Right forelimb (tissue), 1 donor: ENCODE measurements at places on chromosomes 7 and 10.

- no peak for DNase-seq
Observed at GRCh38 chr10:74925708-74926107, 99.3 kb downstream of the KAT6B start.

GRCh38 chr10:103874730-103875129 lies 19.4 kb upstream of the SH3PXD2A start:
- DNase-seq, result no peak

- DNase-seq, result no peak
Observed at GRCh38 chr7:27999829-28000228, 180.8 kb downstream of the JAZF1 start.

DNA sequence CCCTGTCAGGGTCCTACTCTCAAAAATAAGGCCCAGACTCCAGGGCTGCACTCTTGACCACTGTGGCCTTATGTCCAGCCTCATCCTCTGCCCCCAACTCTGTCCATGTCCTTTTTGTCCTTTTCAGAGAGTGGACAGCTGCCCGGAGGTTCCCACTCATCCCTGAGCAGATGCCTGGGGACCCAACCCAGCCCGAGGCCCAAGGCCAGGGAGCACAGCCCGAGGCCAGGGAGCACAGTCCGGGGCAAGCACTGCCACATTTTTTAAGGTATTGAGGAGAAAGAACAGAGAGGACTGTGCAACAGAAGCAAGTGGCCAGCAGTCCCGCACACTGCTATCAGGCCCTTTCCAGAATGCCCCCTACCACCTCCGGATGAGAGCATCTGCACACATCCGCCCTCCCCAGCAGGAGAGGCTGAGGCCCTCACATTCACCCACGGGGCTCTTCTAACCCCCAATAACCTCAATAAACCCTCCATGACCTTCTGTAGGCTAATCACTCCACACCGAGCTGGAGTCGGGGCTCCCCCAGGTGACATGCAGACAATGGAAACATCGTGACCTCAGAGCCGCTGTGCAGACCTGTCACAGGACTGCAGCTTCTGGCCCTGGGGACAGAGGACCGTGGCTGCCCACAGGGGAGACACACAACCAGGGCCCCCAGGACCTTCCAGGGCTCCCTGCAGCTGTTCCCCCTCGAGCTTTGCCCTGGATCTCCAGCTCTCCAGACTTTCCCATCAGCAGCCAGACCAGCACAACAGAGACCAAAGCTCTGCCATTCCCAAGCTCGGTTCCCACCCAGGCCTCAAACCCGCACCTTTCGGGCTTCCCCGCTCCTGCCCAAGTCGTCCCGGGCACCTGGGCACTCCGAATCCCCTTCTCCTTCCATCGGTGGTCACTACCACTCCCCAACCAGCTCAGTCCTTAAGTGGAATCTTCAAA lies 51.4 kb downstream of the CAMK2B start:
- DNase-seq, result no peak

DNA sequence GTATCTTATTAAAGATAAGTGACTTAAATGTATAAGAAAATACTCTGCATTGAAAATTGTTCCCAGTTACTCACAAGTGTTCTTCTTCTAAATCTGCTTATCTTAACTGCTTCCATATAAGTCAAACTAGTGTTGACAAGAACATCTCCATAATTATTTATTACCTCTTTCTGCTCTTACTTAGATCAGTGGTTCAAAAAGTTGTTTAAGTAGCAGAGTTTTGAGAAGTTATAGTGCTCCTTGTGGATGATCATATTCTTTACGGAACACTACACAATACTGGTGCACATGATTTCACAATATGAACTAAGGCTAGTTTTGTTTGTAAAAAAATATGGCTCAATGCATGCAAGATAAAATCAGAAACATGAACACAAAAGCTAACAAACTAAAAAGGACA lies 168.4 kb downstream of the SEMA3D start:
- DNase-seq, result no peak
